ENCODE measurements at places on chromosomes 11 and 22. TPM values are rescaled to one million over a fixed set of nuclear protein-coding genes. Genes with fewer than 3 reads are reported as not detected.

The NUP98 gene
- polyA plus RNA-seq: 38.5 TPM

DNA sequence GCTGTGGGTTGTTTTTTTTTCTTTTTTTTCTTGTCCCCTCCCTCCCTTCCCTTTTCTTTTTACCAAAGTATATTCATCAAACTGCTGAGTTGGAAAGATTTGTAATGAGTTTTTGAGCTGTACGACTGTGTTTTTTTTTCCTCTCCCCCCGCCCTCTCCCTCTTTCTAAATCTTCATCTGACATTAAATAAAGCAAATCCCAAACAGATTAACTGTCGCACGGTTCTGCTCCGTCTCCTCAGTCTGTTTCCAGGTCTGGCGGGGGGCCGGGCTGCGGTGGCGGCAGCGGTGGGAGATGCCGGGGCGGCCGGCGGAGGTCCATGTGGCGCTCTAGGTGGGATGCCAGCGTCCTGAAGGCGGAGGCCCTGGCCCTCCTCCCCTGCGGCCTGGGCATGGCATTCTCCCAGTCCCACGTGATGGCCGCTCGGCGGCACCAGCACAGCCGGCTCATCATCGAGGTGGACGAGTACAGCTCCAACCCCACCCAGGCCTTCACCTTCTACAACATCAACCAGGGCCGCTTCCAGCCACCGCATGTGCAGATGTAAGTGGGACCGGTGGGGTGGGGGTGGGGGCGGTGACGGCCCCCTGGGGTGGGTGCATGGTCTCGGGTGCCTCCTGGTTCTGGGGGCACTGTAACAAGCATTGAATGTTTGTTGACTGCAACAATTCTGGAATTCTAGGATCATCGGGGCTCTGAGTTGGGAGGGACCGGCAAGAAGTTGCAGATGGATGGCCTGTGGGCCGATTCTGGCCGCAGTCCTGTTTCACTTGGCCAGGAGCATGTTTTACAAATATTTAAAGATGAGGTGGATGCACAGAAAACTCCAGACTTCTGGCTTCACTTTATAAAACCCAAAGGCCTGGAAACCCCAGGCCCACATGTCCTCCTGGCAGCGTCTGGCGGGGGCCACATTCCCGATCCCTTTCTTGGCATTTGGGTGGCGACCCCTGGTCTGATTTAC lies 13.1 kb downstream of the MPPED1 start:
- no peak for DNase-seq

The BLID gene
- not detected for polyA plus RNA-seq

The GAL gene
- 0.19 TPM for polyA plus RNA-seq

The ANKK1 gene
- 0.34 TPM for polyA plus RNA-seq

DNA sequence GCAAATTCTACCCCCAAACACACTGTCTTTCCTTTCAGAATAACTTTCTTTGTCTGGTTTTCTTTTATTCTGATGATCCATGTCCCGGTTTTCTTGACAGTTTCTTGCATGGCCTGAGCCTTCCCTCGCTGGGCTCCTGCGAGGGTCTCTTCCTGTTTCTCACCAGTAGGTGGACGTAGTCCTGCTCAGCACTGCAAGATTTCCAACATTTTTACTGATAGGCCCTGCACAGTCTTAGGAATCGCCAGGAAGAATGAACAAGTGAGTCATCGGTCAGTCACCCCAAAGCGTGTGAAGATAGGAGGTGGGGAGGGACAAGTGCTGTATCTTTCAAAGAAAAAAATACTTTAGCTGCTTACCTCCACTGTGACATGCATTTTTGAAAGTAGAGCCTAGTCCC lies 16.9 kb upstream of the KIRREL3 start:
- DNase-seq: no peak

The DYNC2H1 gene
- 17.6 TPM for polyA plus RNA-seq

The FTH1 gene
- polyA plus RNA-seq: 2,228 TPM

GRCh38 chr11:122668562-122669090 lies 13.1 kb downstream of the UBASH3B start:
- no peak for DNase-seq

DNA sequence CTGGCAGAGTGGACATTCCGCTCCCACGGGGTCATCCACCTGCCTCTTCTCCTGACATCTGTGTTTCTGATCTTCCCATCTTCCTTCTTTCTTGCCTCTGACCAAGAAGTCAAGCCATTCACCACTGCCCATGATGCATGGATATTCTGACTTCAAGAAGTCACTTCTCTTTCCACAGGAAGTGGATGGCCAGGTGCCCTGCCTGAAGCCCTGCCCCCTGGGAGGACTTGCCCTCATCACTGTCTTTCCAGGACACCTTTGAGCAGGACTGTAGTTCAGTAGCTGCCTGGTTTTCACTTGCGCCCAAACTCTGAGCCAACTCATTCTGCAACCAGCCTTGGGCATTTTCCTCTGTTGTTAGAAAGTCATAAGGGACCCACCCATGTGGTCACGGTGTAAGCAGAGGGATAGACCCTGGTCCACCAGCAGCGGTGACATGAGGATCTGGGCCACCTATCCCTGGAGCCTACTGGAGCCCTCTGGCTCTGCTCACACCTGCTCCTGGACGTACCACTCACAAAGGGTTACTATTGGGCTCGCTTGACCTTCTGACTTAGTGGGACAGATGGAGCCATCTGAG lies 6.9 kb downstream of the CYTH4 start:
- no peak for DNase-seq

DNA sequence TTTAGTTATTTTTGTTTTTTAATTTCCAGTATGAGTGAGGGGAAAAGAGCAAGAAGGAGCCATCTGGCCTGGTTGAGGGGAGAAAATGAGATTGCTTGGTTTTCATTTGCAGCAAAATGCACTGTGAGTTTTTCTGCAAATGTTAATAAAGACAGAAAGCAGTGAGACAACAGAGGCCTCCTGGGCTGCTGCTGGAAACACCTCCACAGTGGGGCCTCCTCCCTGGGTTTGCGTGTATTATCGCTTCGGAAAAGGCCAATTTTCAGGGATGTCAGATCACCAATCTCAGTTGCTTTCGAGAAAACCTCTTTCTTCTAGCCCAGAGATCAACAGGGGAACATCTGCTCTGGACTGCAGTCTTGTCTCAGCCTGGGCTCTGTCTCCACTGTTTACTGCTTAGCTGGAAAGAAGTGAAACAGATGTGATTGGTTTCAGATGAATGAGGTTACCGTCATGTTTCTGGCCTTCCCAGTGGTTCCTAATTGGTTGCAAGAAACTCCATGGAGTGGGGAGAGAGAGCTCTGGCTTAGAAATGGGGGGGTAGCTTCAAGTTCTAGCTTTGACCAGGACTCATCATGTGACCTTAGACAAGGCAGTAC lies 17.3 kb downstream of the TSPAN18 start:
- no peak for DNase-seq

Measured in ovary (tissue), 10 donors.